ENCODE measurements at places on chromosomes 1 and 21. TPM values are rescaled to one million over a fixed set of nuclear protein-coding genes. Genes with fewer than 3 reads are reported as not detected.
A peak's percentile ranks its signal among the peaks of the same experiment; 100 is the strongest.

GRCh38 chr1:156616463-156616862, 2.8 kb upstream of the HAPLN2 start:
- DNase-seq: no peak

GRCh38 chr1:79373481-79374125, 367.1 kb upstream of the ADGRL4 start:
- no peak for DNase-seq

GRCh38 chr1:232477728-232478127, 152.2 kb downstream of the SIPA1L2 start:
- DNase-seq: no peak

GRCh38 chr1:237910834-237911233, 20.1 kb upstream of the ZP4 start:
- DNase-seq: no peak

DNA sequence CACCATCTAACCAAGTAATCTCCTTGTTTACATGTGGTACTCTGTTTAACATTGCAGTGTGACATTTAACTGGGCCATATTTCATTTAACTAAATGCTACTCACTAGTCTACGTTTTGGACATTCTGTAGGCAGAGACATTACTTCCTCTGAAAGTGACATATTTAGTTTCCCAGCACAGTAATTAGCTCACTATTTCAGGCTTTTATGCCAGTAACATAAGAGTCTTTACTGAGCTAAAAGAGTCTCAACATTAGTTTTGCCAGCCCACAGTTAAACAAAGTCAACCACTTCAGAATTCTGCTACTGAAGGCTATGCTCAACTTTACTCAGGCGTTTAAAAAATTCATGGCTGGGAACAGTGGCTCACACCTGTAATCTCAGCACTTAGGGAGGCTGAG, 2.6 kb upstream of the TNFRSF9 start:
- no peak for DNase-seq

GRCh38 chr21:38758501-38759214, 47.1 kb upstream of the ETS2 start:
- no peak for DNase-seq

GRCh38 chr1:41240781-41241353, 1.2 kb downstream of the SCMH1 start:
- no peak for DNase-seq

GRCh38 chr1:216448011-216448510, 24.8 kb upstream of the USH2A start:
- DNase-seq: no peak

DNA sequence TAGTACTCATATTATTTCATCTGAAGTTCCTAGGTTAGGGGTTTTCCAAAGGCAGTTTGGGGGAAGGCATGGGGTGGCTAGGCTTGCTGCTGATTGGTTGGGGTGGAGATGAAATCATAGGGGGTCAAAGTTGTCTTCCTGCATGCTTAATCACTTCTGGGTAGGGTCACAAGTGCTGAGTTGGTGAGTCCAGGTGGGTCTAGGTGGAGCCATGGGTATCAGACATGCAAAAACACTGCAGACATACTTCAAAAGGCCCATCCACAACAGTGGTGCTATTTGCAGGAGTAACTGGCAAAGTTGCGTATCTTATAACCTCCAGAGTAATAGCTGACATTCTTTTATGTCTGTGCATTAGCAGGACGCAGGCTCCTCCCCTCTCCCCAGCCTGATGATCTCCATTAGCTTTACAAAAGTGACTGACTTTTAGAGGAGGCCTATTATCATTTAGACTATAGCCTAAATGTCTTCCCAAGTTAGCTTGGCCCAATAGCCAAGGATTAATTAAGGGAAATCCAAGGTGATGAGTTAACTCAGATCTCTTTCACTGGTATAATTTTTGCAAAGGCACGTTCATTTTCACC, 374.4 kb upstream of the PRMT6 start:
- no peak for DNase-seq

DNA sequence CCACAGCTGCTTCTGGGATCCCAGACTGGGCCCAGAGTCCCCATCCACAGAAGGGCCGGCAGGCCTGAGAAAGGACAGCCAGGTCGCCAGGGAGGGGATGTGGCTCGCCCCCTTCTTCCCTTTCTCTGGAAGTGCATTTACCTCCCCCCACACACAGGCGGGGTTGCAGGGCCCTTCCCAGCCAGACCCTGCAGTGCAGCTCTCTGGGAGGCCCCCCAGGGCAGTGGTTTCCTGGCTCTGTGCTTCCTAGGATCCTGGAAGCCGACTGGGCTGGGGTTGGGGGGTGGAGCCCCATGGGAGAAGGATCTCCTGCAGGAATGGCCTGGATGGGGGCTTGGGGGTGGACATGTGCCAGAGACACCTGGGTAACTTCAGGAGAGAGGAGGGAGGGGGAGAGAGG, 4.2 kb upstream of the COL6A1 start:
- no peak for DNase-seq

DNA sequence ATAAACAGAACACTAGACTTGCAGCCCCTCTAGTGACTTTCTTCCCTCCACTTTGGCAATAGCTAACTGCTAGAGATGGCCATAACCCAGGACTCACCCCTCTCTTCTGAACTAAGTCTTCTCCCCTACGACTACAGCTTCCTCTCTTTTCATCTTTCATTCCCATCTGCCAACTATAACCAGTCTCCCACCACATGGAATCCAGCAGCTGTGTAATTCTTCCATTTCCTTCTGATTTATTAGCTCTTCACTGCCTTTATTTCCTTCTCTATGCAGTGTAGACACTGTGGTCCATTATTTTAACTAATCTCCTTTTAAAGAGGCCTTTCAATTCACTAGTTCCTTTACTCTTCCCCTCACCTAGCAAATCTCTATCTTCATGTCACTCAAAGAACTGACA, 13.4 kb upstream of the KCNK1 start:
- no peak for DNase-seq

DNA sequence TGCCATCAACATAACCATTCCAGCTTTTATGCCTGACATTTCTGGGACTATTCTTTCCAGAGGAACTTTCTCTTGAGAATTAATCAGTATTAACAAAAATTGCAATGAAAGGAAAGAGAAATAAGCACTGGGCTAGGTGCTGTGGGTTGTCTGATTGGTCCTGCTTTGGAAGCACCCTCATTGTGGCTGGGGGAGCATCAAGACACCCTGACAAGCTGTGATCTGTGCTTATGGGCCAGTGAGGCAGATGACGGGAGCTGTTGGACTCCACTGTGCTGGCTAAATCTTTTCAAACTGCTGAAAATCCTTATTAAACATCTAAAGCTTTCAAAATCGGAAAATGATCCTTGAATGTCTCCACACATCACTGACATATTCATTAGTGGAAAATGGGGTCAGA, 20.0 kb downstream of the UBASH3A start:
- DNase-seq: no peak

GRCh38 chr1:20834192-20834591, 47.1 kb upstream of the HP1BP3 start:
- DNase-seq: no peak

DNA sequence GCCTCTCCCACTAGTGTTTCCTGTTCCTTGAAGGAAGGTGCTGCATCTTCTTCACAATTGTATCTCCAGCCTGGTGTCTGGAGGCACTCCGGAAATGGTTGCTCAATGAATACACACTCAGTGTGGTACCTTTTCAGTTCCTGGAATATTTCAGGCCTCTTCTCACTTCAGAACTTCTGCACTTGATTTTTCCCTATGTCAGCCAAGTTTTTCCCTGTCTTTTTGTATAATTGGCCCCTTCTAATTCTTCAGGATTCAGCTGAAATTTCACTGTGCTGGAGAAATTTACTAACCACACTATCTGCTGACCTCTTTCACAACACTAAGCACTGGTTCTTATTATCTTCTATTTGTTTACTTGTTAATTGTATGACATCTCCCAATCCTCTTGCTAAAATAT, 61.2 kb upstream of the MAP10 start:
- no peak for DNase-seq

DNA sequence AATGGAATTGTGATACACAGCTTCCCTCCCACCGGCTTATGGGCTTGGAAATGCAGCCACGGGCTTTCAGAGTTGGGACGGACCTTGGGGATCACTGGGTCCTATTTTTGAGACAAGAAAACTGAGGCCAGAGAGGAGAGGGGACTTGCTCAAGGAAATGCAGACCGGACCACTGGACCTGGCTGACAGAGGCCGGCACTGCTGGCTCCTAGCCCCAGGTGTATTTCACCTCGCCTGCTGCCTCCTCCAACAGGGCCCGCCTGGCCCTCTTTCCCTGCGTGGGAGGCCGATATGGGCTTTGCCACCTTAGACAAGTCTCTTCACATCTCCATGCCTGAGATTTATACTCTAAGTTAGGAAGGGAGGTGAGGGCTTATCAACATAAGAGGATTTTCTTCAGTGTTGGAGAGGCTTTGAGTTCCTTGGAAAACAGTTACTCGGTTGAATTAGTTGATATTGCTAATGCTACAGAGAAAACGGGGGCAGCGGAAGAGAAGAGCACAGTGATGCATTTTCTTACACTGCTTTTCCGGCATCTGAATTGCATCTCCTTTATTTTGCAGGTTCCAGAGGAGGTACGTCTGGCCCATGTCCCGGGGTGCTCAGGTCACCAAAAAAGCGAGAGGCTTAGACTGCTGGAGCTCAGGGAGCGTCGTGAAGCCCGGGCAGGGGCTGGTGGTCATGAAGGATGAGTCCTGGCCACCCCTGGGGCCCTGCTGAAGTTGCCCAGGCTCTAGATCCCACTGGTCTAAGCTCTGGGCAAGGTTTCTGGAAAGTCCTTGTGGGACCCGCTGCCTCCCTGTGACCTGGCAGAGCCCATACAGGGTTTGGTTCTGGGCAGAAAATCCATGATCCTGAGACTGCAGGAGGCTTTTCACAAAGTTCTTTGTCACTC, 44.7 kb downstream of the CAPN2 start:
- no peak for DNase-seq

DNA sequence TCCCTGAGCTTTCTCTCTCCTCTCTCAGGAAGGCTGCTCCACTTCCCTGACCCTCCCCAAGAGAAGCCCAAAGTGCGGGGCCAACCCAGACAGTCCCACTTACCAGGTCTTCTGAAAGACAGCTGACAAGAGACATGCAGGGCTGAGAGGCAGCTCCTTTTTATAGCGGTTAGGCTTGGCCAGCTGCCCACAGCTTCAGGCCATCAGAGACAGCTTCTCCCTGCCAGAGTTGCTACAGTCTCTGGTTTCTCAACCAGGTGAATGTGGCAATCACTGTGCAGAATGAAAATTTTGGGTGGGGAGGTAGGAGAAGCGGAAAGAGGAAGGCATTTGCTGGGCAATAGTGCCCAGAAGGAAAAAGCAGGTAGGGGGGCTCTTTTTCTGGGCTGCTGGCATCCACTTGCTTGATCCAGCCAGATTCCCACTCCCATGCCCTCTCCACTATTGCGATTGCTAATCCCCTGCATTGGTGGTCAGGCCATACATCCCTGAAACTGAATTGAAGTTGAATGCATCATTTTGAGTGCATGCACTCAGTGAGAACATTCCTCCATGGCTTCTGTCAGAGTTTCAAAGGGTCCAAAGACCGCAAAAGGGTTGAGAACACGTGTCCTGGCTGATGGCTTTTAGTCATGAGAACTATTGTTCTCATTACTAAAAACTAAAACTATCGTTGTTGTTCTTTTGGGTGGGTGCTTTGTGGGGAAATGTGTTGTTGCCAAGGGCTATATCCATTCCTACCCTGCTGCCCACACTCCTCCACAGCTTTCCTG, at the start of gene S100A8:
Gene S100A8 (minus strand): TSS at position 136 of the 773 bp plus-strand sequence. CDS start 538 bp downstream, outside the sequence.
- no peak for DNase-seq

- no peak for DNase-seq
These were observed 36.2 kb upstream of the ACTRT2 start for GRCh38 chr1:2985067-2985561.

DNA sequence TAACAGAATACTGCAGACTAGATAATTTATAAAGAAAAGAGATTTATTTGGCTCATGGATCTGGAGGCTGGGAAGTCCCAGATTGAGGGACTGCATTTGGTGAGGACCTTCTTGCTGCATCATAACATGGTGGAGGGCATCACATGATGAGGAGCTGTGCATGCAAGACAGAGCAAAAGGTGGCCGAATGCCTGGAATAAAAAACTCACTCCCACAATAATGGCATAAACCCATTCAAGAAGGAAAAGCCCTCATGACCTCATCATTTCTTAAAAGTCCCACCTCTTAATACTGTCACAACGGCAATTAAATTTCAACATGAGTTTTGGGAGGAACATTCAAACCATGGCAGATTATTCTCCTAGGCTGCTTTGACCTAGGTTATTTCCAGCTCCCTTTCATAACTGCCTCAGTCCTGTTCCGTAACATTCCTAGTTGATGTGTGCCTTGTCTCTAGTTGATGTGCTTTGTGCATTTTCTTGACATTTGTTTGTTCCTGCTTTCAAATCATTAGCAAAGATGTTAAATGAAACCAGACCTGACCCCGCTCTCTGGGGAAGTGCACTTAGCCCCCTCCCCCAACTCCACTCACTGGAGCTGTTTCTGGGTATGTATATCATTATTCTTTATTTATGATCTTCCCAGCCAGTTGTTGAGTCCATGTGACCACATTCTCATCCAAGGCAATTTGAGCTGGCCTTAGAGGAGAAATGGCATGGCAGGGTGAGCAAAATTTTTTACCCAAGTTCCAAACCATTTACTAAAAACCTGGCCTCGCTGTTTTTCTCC, 148.5 kb downstream of the GDAP2 start:
- DNase-seq: no peak

GRCh38 chr1:202348509-202349205, at the start of gene PPP1R12B:
Gene PPP1R12B, plus strand, starts transcription at chr1:202348699. Its CDS starts 153 bp downstream, at chr1:202348852.
- DNase-seq: peak; percentile 93

DNA sequence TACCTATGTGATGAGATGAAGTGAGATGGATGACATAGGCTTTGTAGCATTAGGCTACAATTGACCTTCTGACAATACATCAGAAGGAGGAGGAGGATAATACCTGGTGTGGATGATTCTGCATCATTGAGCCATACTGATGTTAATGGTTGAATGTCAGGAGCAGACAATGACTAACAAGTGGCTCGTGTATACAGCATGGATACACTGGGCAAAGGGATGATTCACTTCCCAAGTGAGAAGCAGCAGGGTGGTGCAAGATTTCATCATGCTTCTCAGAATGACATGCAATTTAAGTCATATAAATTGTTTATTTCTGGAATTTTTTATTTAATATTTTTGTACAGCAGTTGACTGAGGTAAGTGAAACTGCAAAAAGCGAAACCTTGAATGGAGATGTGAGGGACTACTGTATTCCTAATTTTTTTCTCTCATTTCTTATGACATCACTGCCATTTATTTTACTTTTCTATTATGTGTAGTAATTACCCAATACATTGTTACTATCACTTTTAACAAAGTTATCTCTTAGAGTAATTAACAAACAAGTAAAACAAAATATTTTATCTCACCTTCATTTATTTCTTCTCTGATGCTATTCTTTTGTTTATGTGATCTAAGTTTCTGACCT, 34.4 kb upstream of the COP1 start:
- no peak for DNase-seq

GRCh38 chr1:200869376-200869752, 3.4 kb upstream of the GPR25 start:
- DNase-seq: no peak

GRCh38 chr1:171017426-171017825, 73.3 kb upstream of the FMO3 start:
- no peak for DNase-seq

The GJA4 gene
- total RNA-seq: not detected

The S100A11 gene
- 257 TPM for total RNA-seq

The AIRE gene
- total RNA-seq: not detected

The RNU1-2 gene
- total RNA-seq: 1,293 TPM

The DNALI1 gene
- not detected for total RNA-seq

The OR2T2 gene
- not detected for total RNA-seq

The PEAR1 gene
- total RNA-seq: not detected

The AMY2A gene
- not detected for total RNA-seq

The TRIM63 gene
- total RNA-seq: not detected

The ZNF695 gene
- 0.38 TPM for total RNA-seq

The SPRR2B gene
- total RNA-seq: not detected

The MEX3A gene
- total RNA-seq: 0.24 TPM

Measured in CD8-positive, alpha-beta memory T cell (primary cell).